ENCODE measurements at places on chromosomes 3 and 15.
A peak's percentile ranks its signal among the peaks of the same experiment; 100 is the strongest.

- peaks cover 49% of the 10 kb centered on the region for H3K4me1 ChIP-seq
- H3K27me3 ChIP-seq: no peaks in the 10 kb centered on the region
- peaks cover 8% of the 10 kb centered on the region for H3K36me3 ChIP-seq
- H3K4me3 ChIP-seq: no peak overlapping the region
Observed at GRCh38 chr3:53324105-53324504, 23.2 kb downstream of the DCP1A start.

DNA sequence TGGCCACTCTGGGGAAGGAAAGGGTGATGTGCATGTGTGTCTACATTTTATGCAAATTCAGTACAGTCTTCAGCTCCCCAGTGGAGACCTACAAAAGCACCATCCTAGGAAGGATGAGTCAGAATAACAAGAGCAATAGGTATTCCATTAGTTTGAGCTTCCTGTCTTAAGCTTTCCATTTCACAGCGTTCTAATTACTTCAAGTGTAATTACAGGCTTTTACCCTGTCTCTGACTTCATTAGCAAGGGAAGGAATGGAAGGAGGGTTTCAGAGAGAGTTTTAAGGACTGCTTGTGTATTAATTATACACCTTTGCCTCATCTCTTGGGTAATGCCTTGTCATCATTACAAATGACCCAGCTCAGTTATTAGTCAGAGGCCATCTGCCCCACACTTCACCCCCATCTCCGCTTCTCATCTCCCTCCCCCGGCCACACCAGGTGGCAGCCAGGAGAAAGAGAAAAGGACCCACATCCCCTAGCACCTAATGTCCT is 202.8 kb upstream of the MRPL3 start:
- no peak overlapping the region for H3K4me3 ChIP-seq
- no peaks in the 10 kb centered on the region for H3K4me1 ChIP-seq
- H3K27ac ChIP-seq: no peak overlapping the region
- H3K27me3 ChIP-seq: no peaks in the 10 kb centered on the region
- H3K36me3 ChIP-seq: no peaks in the 10 kb centered on the region

- H3K27ac ChIP-seq: no peak overlapping the region
- no peaks in the 10 kb centered on the region for H3K36me3 ChIP-seq
- no peak overlapping the region for H3K4me3 ChIP-seq
- no peak for DNase-seq
Observed at GRCh38 chr15:95409211-95409610, 921.3 kb upstream of the NR2F2 start.

DNA sequence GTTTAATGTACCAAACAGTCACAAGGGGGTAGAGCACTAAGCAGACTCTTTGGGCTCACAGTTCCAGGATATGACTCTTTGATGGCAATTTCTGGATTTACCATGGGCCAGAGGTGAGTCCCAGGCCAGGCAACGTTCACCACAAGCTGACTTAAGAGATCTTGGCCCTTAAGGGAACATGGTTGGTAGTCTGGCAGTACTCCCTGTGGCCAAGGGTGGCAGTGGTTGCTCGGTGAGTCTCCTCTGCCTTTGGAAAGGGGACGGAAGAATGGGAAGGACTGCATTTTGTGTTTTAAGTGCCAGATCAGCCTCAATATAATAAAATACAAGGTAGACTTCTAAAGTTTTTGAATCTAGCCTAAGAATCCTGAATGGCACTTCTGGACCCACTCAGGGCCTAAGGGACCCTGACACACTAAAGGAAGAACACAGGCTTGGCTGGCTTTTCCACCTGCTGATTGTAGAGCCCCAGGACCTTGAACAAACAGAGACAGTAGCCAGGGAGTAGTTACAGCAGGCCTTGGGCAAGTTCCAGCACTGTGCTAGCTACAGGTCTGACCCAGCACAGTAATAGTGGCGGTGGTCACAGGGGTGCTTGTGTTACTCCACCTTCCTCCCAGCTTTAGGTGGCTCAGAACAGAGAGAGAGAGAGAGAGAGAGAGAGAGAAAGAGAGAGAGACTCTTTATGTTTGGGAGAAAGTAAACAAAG is 730.7 kb upstream of the ALCAM start:
- H3K4me1 ChIP-seq: no peaks in the 10 kb centered on the region
- H3K36me3 ChIP-seq: no peaks in the 10 kb centered on the region
- H3K27ac ChIP-seq: no peak overlapping the region
- no peak overlapping the region for H3K4me3 ChIP-seq
- no peak for DNase-seq
- no peaks in the 10 kb centered on the region for H3K27me3 ChIP-seq

- H3K27me3 ChIP-seq: no peaks in the 10 kb centered on the region
- peaks cover 7% of the 10 kb centered on the region for H3K36me3 ChIP-seq
- DNase-seq: no peak
- no peaks in the 10 kb centered on the region for H3K4me1 ChIP-seq
- no peak overlapping the region for H3K27ac ChIP-seq
Observed at GRCh38 chr3:40532252-40532651, 7.5 kb downstream of the ZNF621 start.

DNA sequence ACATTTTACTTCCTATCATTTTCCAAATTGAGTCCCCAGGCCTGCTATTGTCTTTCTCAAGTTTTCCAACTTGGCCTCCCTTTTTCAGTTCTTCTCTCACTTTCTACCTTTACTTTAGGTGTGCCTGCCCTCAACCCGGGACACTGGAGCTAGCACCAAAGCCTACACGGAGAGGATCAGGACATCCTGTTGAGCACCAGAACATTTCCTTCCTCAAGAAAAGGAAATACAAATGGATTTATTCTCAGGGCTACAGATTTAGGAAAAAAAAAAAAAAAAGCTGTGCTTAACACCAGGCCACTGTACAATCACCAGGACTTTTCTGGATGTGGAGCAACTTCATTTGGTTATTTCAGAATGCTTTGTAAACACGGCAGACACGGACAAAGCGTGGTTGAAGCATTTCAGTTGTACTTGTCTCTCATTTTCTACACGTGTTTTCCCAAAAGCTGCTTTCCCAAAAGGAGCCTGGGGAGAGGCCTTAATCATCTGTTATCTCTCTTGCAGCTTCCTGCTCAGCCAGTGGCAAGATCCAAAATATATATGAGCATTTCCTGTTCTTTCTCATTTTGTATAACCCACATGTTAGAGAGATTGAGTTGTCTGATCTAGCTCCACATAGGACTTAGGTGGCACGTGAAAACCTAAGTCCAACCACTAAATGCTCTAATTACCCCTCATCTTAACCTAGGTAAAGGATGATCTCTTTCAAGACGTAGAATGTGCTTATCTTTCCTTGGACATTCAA is 15.5 kb upstream of the ATP1B3 start:
- no peak for DNase-seq
- no peaks in the 10 kb centered on the region for H3K36me3 ChIP-seq
- H3K27ac ChIP-seq: peak overlapping the region; percentile 13
- H3K27me3 ChIP-seq: no peaks in the 10 kb centered on the region
- H3K4me1 ChIP-seq: no peaks in the 10 kb centered on the region
- no peak overlapping the region for H3K4me3 ChIP-seq

- no peaks in the 10 kb centered on the region for H3K36me3 ChIP-seq
- H3K27me3 ChIP-seq: no peaks in the 10 kb centered on the region
- no peak overlapping the region for H3K27ac ChIP-seq
- no peak for DNase-seq
- H3K4me3 ChIP-seq: no peak overlapping the region
Observed at GRCh38 chr3:18747383-18747782, 322.2 kb upstream of the SATB1 start.

DNA sequence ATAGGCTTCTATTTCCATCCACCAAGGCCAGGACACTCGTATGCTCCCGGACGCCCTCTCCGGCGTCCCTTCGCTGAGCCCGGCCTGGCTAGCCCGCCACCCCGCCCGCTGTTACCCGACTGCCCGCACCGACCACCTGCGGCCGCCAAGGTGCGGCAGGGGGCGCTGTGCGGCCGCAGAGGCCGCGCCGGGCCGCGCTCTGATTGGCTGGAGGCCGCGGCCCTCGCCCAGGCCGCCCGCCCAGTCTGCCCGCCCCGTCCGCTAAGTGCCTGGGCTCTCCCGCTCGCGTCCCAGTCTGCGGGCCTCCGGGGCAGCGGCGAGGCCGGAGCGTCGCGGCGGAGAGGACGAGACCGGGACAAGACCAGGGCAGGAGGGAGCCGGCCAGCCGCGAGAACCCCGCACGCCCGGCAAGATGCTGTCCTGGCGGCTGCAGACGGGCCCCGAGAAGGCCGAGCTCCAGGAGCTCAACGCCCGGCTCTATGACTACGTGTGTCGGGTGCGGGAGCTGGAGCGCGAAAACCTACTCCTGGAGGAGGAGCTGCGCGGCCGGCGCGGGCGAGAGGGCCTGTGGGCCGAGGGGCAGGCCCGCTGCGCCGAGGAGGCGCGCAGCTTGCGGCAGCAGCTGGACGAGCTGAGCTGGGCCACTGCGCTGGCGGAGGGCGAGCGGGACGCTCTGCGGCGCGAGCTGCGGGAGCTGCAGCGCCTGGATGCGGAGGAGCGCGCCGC is at the start of gene SYNM:
Gene SYNM, plus strand, starts transcription at position 293 of the 726 bp plus-strand sequence. Its CDS starts 120 bp downstream, at position 413.
- no peaks in the 10 kb centered on the region for H3K27me3 ChIP-seq
- H3K27ac ChIP-seq: peak within 1 kb of the TSS; percentile 88
- H3K36me3 ChIP-seq: no peaks in the 10 kb centered on the region
- H3K4me1 ChIP-seq: peaks cover 56% of the 10 kb centered on the region
- DNase-seq: peak; percentile 91

DNA sequence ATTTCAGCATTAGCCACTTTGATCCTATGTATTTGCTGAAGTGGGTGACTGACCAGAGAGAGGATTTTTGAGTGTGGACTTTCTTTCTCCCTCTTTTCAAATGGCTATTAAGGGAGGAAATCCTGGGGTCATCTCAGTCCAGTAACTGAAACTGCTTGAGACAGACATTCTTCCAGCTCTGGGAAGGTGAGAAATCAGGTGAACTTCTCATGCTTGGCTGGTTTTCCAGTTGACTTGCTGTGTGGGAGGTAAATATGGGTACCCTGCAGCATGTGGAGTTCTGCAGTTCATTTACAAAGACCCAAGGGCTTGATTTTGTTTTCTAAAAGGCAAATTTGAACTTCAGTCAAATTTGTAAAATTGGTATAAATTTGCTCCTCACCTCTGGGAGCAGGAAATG is 461.1 kb upstream of the TBL1XR1 start:
- no peaks in the 10 kb centered on the region for H3K36me3 ChIP-seq
- no peaks in the 10 kb centered on the region for H3K4me1 ChIP-seq
- no peaks in the 10 kb centered on the region for H3K27me3 ChIP-seq
- H3K27ac ChIP-seq: no peak overlapping the region
- H3K4me3 ChIP-seq: no peak overlapping the region
- DNase-seq: no peak

DNA sequence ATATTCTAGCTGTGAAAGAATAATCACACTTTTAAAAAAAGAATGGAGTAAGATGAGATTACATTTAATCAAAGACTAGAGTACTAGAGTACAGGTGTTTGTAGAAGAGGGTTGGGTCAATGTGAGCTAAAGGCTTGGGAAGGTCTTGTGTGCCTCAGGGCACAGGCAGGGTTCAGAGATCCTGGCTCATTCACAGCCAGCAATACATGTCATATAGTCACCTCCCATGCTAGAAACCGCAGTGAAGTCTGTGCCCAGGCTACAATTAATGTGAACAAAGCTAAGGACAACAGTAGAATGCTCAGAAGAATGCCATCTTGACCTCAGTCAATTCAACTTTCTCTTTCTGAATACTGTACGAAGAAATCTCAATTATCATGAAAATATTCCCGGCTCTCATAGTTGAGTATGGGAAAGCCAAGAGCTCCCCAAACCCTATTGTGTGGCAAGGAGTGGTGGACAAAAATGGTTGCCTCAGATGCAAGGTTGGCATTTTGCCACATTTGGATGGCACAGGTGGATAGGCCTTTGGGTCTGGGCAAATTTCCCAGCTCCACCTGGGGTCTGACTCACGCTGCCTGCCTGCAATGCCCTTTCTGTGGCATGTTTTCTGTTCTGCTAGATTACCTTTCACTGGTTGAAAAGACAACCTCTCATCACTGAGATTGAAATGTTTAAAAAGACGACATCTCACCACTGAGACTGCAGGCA is 70.2 kb downstream of the NMD3 start:
- no peaks in the 10 kb centered on the region for H3K27me3 ChIP-seq
- H3K4me3 ChIP-seq: no peak overlapping the region
- no peaks in the 10 kb centered on the region for H3K4me1 ChIP-seq

DNA sequence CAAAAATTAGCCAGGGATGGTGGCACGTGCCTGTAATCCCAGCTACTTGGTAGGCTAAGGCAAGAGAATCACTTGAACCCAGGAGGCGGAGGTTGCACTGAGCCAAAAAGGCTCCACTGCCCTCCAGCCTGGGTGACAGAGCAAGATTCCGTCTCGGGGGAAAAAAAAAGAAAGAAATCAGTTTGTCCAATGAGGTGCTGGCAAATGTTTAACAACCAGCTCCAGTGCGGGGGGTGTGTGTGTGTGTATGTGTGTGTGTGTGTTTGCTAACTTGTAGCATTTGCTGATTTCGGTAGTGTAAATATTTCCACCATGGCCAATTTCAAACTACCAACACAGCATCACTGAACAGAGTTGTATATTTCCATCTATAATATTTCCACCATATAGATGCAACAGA is 23.8 kb upstream of the IDH2 start:
- no peak overlapping the region for H3K27ac ChIP-seq
- H3K36me3 ChIP-seq: no peaks in the 10 kb centered on the region
- no peak overlapping the region for H3K4me3 ChIP-seq
- peaks cover 18% of the 10 kb centered on the region for H3K4me1 ChIP-seq
- no peak for DNase-seq
- no peaks in the 10 kb centered on the region for H3K27me3 ChIP-seq
